Stimulated activated CD8-positive, alpha-beta memory T cell treated with anti-CD3 and anti-CD28 coated beads, Interleukin-4, amount 100 ng/mL, for 4 hours (primary cell): ENCODE measurements at places on chromosomes 2 and 18.

DNA sequence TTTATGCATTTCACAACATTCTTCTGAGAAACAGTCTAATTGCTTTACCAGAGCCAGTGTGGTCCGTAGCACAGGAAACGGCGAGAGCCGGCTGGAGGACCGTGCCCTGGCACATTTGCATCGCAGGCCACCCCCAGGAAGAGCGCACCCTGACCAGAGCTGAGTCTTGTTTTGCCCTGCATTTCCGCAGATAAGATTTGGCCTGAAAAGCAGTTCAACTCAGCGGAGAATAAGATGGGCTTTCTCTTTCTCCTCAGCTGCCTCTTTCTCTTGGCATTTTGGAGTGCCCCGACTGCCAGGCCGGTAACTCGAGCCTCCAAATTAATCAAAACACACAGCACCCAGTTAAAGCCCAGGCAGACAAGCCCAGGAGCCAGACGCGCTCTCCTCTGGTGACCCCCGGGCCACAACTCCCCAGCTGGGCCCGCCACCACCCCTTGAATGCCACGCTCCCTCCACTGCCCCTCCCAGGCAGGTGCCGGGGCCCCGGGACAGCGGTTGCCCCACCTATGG, 464 bp downstream of the COL4A4 start:
- DNase-seq = no peak

DNA sequence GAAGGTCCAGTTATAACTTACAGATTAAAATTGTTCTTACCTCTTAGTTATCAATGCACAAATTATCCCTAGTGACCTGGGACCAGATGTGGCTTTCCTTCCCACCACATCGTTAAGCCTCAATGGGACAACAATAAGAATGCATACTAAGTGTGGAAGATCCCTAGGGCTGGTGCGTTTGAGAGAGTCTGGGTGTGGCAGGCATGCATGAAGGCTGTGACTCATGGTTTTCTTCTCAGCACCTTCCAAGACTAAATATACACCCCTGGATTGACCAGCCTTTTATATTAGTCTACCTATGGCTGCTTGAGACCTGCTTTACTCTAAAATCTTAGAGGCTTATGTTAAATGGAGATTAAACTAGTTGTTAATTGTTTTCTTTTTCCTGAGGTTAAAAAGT, 261.7 kb upstream of the SLC14A2 start:
- DNase-seq = no peak

GRCh38 chr18:59575995-59576394, 121.2 kb downstream of the CCBE1 start:
- DNase-seq = no peak

DNA sequence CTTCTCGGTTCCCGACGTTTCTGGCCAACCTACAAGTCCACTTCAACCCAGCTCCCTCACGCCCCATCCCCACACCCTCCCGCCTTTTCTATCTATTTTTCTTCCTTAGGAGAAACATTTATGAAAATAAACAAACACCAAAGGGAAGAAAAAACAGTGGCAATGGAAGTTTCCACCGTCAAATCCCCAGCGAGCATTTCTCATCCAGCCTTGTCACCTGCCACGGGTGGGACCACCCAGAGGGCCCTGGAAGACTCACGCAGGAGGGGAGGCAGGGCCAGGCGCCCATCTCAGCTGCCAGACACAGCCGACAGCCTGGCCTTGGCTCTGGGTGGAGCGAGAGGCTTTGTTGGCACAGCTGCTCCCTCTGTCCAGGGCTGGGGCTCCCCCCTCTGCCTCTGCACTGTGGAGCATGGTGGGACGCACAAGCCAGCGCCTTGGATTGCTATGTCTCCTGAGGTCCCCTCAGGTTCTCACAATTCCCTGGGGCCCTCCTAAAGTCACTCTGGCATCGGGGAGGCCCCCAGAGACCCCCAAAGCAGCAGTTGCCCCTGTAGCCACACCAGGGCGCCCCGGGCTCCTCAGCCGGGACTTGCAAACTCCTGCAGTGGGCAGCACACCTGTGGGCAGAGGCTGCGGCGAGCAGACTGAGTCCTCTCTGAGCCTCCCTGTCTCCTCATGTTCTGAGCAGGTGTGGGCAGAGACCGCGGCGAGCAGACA, 395.7 kb upstream of the SALL3 start:
- no peak for DNase-seq

GRCh38 chr2:236763857-236764256, 194.2 kb downstream of the ACKR3 start:
- DNase-seq = no peak

GRCh38 chr2:192513575-192513974, 318.8 kb upstream of the TMEFF2 start:
- no peak for DNase-seq

- DNase-seq = no peak
These were observed 356.2 kb upstream of the CHST9 start for GRCh38 chr18:27541293-27541692.
